ENCODE measurements at places on chromosomes 16 and 17.

DNA sequence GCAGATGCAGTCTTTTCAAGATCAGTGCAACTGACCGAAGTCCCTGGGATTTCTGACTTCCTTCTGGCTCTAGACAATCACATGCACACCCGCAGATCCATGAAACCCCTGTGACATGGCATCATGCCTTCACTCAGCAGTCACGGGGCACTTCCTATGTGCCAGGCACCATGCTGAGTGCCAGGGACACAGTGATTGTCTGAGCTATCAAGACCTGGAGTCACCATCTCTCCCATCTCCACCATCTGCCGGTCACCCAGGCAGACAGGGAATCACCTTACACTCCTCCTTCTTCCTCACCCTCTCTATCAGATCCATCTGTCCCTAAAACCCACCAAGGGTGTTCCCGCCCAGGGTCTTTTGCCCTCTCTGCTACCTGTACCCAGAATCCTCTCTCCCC lies 5.3 kb downstream of the BEAN1 start:
- no peak for DNase-seq

GRCh38 chr17:72338847-72339790 lies 218.3 kb downstream of the SOX9 start:
- no peak for DNase-seq

DNA sequence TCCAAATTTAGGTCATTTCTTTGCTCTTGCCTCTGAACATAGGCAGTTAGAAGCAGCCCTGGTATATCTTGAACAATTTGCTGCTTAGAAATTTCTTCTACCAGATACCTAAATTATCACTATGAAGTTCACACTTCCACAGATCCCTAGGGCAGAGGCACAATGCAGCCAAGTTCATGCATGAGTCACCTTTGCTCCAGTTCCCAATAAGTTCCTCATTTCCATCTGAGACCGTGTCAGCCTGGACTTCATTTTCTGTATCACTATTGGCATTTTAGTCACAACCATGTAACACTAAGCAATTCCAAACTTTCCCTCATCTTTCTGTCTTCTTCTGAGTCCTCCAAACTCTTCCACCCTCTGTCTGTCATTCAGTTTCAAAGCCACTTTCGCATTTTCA lies 45.0 kb downstream of the KCNJ16 start:
- no peak for DNase-seq

GRCh38 chr16:87948119-87948545 lies 3.1 kb upstream of the BANP start:
- no peak for DNase-seq

DNA sequence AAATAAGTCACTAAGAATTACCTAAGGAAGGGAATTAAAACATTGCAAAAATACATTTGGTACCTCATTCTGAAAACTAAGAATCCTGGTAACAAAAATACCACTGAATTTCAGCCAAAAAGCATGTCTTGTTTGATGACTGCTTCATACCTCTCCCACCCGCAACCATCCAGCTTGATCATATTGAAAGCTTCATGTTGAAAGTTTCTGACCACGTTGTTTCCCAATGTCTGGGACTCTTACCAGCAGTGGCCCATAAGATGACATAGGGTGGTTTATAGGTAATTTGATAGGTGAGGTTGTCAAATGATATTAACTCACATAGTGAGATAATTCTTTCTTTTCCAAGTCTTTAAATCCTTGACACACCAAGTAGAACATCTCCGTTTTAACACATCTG lies 139.3 kb downstream of the CDH11 start:
- no peak for DNase-seq

DNA sequence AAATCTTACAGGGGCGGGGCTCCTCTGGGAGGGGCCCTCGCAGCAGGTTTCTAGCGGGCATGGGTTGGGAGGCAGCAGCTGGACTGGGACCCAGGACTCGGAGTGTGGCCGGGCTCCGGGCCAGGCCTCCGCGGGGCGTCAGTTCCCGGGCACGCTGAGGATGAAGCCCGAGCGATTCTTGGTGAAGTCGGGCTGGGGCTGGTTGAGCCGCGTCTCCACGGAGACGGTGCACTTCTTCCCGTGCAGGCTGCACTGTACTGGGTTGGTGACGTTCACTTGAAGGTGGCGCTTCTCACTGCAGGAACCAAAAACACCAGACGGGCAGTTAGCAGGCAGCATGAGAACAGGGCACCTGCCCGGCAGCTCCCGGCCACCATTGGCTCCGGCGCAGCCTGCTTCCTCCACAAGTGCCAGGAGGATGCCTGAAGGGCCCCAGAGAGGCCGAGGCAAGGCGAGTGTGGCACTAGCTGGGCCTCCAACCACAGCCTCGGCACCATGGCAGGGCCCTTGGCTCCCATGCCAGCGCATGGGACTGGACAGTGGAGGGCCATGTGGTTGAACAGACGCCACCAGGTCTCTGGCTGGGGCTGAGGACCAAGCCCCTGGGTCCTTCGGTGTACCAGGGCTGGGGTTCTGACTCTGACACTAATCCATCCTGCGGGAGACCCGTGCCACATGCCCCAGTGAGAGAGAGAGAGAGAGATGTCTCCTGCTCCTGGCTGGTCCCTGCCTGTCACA lies 8.0 kb downstream of the CDK5R1 start:
- no peak for DNase-seq

GRCh38 chr17:48307814-48308411 lies 122.1 kb downstream of the SKAP1 start:
- DNase-seq: no peak

DNA sequence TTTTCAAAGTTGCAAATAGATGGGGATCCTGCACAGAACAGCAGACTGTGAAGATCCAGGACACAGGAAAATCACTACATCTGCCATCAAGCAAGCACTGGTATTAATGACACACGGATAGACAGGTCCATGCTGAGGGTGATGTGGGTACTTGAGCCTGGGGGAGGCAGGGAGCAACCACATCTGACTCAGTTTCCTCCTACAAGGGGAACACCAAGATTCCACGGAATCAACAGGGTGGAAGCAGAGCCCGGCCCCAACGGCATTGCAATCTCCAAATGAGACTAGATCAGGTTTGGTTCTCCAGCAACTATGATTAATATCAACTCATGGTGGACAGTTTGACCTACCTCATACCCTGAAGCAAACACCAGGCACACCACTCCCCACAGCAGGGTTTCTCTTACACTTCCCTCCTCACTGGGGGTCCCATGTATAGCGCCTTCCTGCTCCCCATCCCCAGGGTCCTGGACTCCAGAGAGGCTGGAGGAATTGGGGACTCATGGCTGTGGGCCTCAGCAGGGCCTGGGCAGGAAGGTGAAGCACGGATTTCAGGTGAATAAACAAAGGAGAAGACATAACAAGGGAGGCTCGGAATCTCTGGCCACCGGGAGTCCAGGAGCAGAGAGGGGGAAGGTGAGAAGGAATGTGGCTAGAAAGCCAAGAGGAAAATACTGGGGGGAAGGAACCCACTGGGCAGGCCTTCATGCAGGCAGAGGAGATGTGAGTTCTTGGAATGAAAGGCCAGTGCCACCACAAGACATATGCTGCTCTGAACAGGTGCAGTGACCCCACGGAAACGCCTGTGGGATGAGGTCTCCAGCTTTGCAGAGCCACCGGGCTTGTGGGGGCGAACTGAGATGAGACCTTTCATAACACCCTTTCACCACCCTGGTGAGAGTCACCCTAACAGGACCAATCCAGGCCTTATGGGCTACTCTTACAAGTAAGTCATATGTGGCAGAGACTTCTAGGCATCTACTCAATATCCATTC lies 29.5 kb upstream of the PIK3R6 start:
- DNase-seq: no peak

GRCh38 chr16:82845116-82845515 lies 218.3 kb downstream of the CDH13 start:
- no peak for DNase-seq

GRCh38 chr17:35856603-35857002 lies 12.1 kb downstream of the HEATR9 start:
- no peak for DNase-seq

GRCh38 chr16:68346892-68347480 lies 36.2 kb downstream of the PRMT7 start:
- DNase-seq: no peak

- no peak for DNase-seq
Measured at GRCh38 chr17:82399041-82399441, 19.1 kb upstream of the HEXD start.

DNA sequence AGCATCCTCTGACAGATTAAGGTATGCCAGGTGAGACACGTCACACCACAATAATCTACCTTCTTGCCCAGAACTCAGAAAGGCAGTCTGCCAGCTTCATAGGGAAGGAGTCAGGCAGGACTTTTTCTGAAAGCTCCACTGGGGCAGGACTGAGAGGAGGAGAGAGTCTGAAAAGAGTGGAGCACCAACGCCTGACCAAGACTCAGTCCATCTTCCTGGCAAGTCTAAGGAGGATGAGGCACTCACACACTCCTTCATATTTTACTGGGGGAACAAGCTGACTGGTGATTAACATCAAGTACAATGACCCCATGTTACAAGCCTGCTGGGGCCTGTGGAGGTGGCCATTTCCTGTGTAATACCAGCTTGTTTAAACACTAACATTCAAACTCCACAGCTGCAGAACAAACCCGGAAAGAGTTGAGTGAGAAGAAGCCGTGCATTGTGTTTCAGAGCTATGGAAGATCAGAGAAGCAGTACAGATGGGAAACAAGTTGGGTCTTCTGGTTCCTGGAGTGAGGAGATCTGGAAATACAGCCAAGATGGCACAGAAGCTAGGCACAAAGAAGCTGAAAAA lies 122.4 kb downstream of the HIC1 start:
- DNase-seq: no peak

DNA sequence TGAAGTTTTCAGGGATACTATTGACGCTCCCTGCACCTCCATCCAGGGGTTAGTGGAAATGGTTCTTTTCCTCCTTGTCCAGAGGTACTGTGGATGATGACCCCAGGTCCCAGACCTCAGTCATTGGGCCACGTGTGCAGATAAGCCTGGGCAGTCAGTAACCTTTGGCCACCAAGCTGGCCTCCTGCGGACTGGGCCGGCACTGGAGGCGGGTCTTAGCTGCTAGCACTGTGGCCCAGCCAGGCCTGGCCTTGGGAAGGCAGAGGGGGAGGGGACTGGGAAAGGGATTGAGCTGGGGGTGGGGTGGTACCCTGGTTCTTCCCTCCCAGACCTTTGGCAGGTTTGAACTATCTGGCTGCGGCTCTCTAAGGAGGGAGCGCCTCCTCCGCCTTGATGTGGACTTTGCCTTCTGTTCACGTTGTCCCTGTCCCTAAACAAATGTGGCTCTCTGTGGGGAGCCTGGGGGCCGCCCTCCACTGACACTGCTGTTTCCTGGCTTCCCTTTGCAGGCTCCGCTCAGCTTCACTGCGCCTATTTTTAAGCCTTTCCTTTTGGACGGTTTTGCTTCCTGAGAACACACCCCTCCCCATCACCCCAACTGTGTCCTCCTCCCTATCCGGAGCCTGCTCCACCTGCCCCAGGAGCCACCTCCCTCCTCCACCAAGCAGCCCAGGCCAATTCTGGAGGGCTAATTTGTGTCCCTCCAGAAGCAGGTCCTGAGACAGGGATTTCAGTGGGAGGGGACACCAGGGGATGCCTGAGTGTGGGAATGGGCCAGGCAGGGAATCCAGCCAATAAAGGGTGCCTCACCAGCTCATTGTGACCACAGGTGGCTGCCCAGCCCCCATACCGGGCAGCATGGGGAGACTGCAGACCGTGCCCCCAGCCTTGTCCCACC lies 251.9 kb downstream of the SEC14L1 start:
- DNase-seq: no peak

- DNase-seq: no peak
Measured at GRCh38 chr16:12758670-12759558, 44.8 kb downstream of the CPPED1 start.

GRCh38 chr17:4986951-4987766 lies at the start of gene CAMTA2:
Gene CAMTA2 (minus strand): TSS chr17:4987675. CDS start chr17:4986222, 1,453 bp downstream.
- no peak for DNase-seq

DNA sequence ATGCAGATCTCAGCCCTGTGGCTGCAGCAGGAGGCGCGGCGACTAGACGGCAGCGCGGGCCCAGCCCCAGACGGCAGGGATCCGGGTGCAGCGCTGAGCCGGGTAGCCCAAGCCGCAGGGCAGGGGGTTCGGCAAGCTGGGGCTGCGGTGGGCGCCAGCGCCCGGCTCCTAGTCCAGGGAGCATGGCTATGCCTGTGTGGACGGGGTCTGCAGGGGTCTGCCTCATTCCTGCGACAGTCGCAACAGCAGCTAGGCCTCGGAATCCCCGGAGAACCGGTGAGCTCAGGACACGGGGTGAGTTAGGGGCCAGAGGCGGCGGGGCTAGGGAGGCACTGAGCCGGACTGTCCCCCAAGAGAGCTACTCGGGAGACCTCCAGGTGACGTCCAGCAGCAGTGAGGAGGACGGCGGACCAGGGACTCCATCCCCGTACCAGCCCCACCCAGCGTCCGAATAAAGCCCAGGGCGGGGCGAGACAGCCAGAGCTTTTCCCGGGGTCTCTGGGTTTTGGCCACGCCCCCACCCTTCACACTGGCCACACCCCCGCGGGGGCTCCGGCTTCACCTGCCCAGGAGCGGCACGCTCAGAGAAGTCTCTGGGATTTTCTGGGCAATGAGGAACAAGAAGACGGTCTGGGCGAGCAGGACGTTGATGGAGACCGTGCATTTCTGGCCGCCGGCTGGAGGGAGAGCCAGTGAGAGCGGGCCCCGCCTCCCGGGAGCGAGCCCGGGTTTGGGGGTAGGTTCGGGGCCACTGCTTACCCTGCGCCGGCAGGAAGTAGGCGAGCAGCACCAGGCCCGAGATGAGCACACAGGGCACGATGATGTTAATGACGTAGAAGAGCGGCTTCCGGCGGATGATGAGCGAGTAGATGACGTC lies 1.1 kb downstream of the C17orf107 start:
- DNase-seq: no peak

DNA sequence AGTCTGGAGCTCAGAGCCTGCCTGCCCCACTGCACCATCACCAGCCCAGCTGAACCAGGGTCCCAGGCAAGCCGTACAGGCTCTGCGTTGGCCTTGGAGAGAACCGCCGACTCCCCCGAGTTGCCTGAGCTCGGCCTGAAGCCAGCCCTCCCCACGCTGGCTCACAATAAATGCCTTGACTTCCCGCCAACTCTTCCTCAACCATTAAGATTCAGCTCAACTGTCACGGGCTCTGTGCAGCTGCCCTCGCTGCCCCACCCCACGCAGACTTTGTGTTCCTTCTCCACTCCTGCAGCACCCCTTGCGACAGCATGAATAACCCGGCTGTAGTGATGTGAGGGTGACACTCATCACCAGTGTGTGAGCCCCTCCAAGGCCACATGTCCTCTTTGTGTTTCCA lies 4.8 kb upstream of the QPRT start:
- no peak for DNase-seq

GRCh38 chr16:2609827-2610470 lies 72.1 kb downstream of the PDPK1 start:
- no peak for DNase-seq

Measured in NCI-H187 treated with DMSO at 0.1 percent for 48 hours (cell line).